Stimulated activated CD4-positive, alpha-beta T cell treated with anti-CD3 and anti-CD28 coated beads, Interleukin-15, amount 100 ng/mL, for 1 hour (primary cell): ENCODE measurements at places on chromosomes 1 and 21.

DNA sequence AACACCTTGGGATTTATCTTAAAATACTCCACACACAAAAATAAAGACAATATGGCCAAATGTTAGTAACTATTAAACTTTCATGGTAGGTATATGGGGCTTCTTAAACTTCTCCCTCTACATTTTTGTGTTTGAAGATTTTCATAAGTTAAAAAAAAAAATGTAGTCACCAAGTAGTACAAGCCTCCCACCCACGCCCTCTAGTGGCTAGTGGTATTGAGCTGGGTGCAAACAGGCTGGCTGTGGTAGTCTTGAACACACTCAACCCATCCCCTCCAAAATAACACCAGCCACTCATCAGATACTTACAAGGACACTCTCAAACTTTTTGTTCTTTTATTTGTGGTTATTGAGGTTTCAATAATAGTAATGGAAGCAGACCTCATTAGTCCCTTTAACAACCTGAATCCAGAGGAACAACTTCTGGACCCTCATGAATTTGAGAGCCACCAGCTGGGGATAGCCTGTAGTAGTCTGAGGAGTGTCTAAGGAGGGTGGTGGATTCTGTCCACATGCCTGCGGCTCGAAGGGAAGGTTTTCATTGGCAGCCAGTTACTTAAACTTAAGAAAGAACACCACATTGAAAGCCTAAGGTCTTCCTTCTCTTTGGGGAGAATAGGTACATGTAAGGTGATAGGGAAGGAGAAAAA lies 15.6 kb downstream of the RD3 start:
- peak; percentile 53 for DNase-seq

DNA sequence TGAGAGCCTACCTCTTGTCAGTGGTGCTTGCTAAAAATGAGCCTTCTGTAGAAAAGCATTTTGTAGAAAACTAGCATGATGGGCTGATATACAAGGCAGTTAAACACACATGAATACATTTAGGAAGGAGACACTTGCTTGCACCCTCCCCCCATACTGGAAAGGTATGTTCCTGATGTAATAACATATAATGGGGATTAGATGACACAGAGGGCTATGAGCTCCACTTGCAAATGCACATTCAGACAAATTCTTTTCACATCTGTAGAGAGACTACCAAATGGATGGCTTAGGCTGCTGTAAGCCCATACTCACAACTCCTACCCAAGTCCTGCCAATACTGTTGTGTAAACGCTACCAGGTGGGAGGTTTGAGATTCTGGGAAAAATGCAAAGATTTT lies 634.0 kb downstream of the SMYD3 start:
- no peak for DNase-seq

GRCh38 chr1:6870086-6870485 lies 84.8 kb downstream of the CAMTA1 start:
- DNase-seq: no peak

- DNase-seq: no peak
Observed at GRCh38 chr1:111275780-111276433, 14.7 kb upstream of the CHIA start.

DNA sequence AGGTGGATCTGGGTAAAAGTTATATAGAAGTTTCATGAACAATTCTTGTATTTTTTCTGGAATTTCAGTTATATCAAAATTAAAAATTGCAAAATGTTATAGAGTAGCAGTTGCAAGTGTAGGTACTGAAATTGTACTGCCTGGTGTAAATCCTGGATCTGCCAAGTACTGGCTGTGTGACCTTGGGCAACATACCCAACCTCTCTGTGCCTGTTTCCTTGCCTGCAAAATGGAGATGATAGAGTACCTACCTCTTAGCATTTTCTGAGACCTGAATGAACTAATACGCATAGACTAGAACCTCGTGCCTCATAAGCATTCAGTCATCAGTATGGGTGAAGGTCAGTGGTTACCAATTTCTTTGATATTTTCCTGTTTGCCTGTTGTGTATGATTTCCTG lies 290.0 kb upstream of the KAZN start:
- no peak for DNase-seq

DNA sequence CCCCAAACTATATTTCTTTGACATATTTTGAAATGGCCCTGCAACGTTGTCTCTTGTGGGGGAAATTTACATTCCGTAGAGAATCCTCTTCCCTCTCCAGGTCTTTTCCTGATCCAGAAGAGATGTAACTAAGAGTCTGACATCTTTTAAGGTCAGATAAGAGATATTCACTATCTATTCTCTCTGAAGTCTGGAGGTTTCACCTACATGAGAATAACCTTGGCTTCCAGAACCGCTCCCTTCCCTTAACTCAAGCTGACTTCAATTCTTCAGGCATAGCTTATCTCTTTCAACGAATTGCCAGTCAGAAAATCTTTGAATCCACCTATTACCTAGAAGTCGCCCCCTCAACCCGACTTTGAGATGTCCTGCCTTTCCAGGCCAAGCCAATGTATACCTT lies 9.9 kb downstream of the FCRLB start:
- DNase-seq: no peak

GRCh38 chr1:42737986-42738677 lies 1.9 kb downstream of the CLDN19 start:
- no peak for DNase-seq

- DNase-seq: no peak
Observed at GRCh38 chr1:37999430-38000232, 5.7 kb downstream of the FHL3 start.

DNA sequence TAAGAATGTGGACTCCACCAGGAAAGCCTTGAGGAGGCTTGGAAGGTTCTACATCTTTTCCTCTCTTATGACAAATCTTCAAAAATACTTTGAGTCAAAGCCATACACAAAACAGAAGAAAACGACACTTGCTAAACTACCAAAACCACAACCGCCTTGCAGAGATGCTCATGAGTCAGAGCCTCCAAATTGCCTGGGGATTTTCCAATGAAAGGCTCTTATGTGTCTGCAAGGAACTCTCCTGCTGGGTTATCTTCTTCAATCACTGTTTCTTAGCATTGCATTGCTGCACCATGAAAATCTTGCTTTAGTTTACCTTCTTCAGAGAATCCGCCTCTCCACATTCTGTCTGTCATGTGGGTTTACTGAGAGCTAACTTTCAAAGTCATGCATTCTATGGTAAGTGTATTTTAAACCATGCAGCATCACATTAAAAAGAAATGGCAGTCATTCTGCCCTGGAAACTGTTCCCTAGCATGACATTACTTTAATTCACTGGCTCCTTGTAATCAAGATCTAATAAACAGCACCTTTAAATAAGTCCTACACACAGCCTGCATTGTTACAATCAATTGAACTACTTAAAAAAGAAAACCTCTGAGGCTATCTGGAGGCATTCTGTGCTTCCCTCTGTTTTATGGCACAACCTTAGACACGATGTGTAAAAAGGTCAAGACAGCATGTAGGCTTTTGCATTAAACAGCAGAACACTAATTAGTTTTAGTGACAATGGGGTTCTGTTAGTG lies 210.0 kb upstream of the FOXD3 start:
- DNase-seq: no peak

DNA sequence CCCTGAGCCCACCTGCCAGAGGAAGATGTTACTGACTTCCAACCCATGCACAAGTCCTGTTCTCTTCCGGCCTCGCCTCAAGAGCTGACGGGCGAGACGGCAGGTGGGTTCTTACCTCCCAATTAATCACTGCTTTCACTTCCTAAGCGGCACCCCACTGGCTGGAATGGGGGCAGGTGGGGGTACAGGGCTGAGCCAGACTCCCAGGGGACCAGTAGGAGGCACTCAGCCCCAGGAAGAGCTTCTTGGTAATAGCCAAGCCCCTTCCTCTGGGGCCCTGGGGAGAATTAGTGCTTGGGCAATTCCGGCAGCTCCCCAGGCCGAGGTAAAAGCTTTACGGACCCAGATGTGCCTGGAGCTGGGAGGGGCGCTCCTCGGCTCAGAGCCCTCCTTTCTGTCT lies 9.7 kb downstream of the CNTN2 start:
- DNase-seq: no peak
